ENCODE measurements at places on chromosomes 2 and 18.

DNA sequence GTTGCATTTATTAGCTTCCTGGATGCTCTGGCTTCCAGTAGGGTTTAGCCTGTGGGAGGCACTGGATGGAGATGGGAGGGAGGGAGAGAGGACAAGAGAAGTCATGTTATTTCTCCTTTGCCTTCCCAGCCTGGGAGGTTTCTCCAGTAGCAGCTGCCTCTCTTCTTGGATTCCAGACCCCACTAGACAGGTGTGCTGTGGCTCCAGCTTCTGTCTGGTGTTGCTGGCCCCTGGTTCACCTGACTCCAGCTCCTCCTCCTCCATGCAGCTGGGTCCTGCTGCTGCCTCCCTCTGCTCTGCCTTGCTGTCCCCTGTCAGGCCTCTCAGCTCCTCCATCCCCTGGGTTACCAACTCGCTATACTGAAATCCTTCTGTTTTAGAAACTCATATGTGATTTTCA is 188.9 kb upstream of the TNP1 start:
- no peak for DNase-seq

GRCh38 chr2:6080932-6081753 is 389.0 kb downstream of the SOX11 start:
- DNase-seq = no peak

DNA sequence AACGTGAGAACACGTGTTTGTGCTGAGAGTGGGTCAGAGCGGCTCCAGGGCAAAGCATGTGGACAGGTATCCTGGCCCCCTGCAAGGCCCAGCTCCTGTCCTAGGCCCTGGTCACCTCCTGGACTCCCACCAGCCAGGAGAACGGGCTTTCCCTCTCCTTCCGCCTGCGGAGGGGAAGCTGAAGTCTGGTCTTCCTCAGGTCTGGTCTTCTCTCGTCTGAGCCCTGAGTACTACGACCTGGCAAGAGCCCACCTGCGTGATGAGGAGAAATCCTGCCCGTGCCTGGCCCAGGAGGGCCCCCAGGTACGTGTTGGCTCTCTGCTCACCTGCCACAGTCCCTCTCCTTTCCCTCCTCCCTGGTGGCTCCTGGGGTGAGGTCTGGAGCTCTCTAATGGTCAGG is 963 bp downstream of the GNLY start:
- DNase-seq = no peak

DNA sequence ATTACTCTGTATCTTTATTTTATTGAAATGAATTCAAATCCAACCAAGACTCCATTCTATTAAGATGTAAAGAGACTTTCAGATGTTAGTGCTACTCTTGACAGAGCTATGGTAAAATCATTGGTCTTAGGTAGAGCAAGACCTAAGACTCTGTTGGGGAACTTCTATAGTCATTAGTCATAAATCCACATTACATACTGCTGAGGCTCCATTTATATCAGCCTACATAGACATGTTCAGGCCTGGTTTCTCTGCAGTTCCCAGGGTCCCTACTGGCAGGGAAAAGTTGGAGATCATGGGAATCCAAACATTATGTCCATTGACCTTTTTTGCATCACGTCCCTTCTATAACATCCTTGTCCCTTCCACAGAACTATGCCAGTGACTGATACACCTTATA is 580.4 kb upstream of the ZEB2 start:
- no peak for DNase-seq

- no peak for DNase-seq
Observed at GRCh38 chr2:108244667-108245414, 5.1 kb downstream of the SULT1C3 start.

DNA sequence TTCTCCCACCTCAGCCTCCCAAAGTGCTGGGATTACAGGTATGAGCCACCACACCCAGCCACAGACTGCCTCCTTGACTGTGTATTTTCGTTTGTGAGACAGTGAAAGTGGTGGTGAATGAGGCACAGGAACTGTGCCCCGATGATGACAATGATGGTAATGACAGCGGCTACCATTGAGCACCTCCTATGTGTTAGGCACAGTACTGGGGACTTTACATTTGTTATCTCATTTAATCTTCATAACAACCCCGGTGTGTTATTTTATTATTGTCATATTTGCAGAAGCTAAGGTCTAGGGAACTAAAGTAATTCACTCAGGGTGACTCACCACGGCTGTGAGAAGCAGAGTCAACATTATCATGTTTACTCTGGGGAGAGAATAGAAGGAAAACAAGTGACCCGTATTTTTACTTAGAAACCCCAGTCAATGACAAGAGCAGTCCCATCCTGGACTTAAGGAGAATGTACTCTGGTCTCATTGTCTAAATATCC is 77.6 kb upstream of the ALPP start:
- no peak for DNase-seq

DNA sequence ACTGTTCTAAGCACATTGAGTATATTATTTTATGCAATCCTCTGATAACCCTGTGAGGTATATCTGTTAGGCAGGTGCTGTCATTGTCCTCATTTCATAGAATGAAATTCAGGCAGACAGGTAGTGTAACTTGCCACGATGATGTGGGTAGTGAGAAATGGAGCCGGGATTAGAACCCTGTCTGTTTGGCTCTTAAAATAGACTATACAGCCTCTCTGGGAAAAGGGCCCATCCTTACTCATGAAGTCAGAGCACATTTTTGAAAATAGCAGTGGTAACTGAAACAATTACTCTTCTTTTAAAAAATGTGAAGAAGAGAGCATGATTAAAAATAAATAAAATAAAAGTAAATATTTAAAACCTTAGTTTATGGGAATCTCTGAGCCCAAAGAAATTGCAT is 23.0 kb downstream of the FAM171B start:
- DNase-seq = no peak

DNA sequence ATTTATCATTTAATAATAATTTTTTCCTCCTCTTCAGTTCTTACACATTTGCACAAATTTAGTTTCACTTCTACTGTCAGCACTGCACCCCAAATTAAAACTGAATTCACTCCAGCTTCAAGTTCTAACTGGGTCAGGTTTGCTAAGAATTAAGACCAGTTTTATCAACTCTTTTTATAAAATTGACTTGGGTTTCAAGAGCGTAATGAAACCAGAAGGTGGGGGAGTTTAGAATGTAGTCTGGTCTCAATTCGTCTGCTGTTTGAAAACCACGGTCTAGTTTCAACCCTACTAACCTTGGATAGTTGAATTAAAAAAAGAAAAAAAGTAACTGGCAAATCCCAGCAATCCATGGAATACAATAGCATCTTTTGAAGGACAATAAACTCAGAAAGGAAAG is 14.3 kb upstream of the CTLA4 start:
- no peak for DNase-seq

- DNase-seq = peak; percentile 62
Observed at GRCh38 chr2:119756837-119757236, 2.9 kb upstream of the PTPN4 start.

GRCh38 chr18:59881728-59882656 is 17.8 kb upstream of the PMAIP1 start:
- DNase-seq = peak; percentile 61

- no peak for DNase-seq
Observed at GRCh38 chr2:16245481-16246054, 305.2 kb downstream of the MYCN start.

DNA sequence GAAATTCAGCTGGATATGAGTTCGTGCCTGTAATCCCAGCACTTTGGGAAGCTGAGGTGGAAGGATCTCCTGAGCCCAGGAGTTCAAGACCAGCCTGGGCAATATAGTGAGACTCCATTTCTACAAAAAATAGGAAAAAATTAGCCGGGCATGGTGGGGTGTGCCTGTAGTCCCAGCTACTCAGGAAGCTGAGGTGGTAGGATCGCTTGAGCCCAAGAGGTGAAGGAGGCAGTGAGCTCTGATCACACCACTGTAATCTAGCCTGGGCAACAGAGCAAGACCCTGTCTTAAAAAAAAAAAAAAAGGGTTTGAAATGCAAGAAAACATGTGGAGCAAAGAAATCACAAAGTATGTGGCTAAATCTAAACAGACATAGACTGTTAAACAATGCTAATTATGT is 9.8 kb downstream of the CGREF1 start:
- no peak for DNase-seq

DNA sequence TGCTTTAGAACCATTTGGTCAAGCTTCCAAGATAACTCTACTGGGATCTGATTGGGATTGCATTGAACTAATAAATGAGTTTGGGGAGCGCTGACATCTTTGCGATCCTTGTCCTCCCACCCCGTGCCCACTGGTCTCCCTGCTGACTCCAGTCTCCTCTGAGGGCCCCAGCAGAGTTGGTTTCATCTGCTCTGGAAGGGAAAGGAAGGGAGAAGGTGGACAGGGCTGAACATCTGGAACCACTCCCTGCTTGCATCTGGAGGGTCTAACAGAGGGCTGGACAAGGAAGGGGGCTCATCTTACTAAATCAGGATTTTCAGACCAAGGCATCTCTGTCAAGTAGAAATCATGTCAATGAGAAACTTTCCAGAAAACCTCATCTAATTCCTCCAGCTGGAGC is 12.8 kb downstream of the GBX2 start:
- DNase-seq = no peak

DNA sequence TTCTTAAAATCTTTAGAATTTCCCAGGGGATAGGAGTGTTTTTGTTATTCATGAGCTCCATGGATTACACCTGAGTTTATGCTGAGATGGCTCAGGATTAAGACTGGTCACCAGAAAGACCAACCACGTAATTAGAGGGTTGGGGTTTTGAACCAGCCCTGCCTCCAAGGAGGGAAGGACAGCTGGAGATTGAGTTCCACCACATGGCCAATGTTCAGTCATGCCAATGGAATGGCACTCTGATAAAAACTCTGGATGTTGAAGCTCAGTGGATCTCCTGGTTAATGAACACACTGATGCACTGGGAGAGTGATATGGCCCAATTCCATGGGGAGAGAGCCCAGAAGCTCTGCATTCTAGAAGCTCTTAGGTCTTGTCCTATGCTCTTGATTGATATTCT is 38.7 kb upstream of the PTPN4 start:
- DNase-seq = no peak

DNA sequence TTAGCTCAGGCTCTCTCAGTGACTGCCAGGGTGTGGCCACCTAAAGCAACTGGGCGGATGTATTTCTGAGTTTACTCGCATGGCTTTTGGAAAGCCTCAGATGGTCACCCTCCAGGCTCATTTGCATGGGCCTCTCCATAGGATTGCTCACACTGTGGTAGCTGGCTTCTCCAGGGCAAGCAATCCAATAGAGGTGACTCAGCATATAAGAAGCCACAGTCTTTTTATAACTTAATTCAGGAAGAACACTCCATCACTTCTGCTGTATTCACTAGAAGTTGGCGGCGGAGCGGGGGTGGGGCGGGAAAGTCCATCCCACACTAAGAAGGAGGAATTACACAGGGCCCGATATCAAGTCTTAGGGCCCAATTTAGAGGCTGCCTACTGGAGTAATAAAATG is 3.6 kb upstream of the DOK6 start:
- DNase-seq = no peak

- DNase-seq = peak; percentile 77
Observed at GRCh38 chr2:177772529-177772928, 300.0 kb downstream of the PDE11A start.

DNA sequence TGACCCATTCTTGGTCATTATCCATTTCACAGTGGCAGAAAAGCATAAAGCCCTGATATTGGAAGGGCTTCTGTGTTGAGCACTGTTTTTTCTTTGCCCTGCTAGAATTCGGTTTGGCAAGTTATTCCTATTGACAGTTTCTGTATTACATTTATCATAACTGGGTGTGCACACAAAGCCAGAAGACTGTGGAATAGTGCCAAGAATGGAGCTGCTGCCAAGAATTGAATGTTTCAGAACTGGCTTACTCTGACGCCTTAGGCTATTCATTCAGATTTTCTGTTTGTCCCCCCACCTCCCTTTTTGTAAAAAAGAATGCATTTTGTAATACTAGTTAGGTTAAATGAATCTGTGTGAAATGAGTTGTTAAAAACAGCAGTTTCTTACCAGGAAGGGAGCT is 12.7 kb downstream of the KDM3A start:
- no peak for DNase-seq

DNA sequence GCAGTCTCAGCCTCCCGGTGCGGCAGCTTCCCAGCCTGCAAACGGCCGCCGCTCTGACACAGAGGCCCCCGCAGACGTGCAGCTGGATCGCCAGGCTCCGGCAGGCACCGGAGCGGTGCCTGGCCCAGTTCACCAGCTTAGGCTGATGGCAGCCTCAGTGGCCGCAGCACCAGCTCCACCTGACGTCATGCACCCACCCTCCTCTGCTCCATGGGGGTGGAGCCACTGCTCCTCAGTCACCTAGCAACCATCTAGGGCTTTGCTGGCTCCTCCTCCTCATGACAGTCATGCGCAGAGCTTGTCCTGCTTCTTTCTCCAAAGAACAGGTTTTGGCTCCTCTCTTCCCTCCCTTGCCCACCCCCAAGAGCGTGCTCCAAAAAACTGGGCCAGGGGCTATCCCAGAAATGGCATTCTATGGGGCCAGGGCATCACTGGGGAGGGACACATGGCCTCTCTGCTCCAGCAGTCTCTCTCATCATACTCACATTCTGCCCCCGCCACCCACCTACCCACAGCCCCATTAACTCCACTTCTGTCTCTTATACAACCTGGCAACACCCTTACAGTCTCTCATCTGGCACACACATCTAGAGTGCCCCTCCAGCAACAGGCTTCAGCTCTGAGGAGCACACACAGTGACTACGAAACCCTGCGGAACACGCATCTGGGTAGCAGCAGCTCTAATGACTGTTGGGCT is 5.5 kb downstream of the DCTN1 start:
- DNase-seq = no peak

DNA sequence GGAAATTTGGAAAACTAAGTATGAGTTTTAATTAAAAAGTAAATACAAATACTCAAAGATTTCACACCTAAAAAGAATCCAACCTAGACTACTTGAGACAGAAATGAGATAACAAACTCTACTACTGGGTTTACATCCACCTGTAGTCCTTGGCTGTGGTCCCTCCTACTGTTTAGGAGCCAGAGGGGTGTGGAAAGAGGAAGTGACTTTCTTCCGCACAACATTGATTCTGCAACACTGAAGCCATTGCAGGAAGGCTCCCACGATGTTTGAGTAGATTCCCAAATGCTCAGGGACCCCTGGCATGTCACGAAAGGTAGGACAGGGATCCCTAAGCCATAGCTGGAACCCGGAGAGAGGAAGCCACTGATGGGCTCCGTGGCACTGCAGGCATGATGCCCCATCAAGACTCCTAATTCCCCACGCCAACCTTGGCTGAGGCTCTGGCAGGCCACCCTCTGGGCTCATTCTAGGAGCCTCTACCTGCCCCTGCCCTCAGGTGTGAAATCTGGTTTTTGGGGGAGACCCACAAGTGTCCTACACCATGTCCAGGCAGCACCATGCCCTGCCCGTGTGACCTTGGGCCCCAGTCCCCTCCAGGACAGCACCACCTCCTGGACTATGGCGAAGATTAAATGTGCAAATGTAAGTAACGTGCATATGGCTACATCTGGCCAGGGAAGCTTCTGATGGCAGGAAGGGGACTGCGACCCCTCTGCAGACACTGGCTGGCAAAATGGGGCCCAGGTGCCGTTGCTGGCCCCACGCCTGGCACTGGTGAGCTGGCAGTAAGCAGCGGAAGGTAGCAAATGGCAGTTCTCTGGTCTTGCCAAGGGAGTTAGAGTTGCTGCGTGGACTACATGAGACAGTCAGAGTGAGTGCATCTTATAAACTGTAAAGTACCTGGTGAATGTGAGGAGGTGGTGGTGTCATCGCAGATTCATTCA is 38.2 kb upstream of the MAL start:
- DNase-seq = no peak

- no peak for DNase-seq
Observed at GRCh38 chr2:150134223-150134857, 353.1 kb downstream of the RND3 start.

- no peak for DNase-seq
Observed at GRCh38 chr18:42620657-42621056, 494.8 kb downstream of the RIT2 start.

Data from inflammatory macrophage treated with lipopolysaccharide for 1 hour (primary cell).